Stimulated activated effector memory CD8-positive, alpha-beta T cell treated with anti-CD3 and anti-CD28 coated beads, Interleukin-12 subunit alpha, Interleukin-12 subunit beta, amount 100 ng/mL, for 72 hours (primary cell): ENCODE measurements at places on chromosomes 5 and 9.

DNA sequence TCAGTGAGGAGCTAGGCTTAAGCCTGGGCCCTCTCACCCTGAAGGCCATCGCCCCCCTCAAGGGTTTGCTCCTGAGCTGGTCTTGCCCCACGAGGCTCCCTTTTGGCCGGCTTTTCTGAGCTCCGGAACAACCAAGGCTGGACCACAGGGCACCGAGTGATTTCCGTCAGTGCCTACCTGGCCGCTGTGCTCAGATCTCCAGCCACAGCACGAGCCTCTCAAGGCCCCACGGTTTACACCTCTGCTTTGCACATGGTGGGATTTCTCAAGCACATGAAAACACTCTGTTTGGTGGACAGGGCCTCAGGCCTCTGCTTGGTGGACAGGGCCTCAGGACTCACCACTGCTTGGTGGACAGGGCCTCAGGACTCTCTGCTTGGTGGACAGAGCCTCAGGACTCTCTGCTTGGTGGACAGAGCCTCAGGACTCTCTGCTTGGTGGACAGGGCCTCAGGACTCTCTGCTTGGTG, 15.8 kb downstream of the CLPTM1L start:
- no peak for DNase-seq

- DNase-seq, result no peak
Measured at GRCh38 chr9:133506653-133507038, 18.1 kb downstream of the MYMK start.

DNA sequence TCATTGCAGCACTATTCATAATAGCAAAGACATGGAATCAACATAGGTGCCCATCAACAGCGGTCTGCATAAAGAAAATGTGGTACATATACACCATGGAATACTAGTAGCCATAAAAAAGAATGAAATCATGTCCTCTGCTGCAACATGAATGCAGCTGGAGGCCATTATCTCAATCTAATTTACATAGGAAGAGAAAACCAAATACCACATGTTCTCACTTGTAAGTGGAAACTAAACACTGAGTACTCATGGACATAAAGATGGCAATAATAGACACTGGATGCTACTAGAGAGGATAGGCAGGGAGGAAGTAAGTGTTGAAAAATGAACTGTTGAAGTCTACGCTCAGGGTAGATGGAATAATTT, 203.9 kb upstream of the CDH9 start:
- no peak for DNase-seq

DNA sequence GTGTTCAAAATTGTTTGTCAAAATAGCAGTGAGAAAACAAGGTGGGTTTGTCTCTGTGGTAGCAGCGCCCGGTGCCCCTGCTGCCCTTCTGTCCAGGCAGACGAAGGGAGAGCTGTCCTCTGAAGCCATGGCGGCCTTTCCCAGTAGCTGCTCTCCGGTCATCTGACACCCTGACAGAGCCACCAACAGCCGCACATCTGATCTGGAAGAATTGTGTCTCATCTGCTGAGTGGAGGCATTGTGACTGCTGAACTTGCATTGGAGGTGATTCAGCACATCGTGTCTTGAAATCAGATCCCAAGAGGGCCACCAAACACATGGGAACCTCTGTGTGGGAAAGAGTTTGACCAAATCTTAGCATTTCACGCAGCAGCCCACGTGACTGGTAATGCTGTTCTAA, 337.6 kb upstream of the IRX1 start:
- DNase-seq, result no peak

GRCh38 chr9:17742067-17742466, 163.2 kb downstream of the SH3GL2 start:
- DNase-seq, result no peak

GRCh38 chr5:78958672-78959445, 26.3 kb downstream of the ARSB start:
- no peak for DNase-seq

GRCh38 chr5:150014456-150014855, 13.9 kb downstream of the HMGXB3 start:
- no peak for DNase-seq

DNA sequence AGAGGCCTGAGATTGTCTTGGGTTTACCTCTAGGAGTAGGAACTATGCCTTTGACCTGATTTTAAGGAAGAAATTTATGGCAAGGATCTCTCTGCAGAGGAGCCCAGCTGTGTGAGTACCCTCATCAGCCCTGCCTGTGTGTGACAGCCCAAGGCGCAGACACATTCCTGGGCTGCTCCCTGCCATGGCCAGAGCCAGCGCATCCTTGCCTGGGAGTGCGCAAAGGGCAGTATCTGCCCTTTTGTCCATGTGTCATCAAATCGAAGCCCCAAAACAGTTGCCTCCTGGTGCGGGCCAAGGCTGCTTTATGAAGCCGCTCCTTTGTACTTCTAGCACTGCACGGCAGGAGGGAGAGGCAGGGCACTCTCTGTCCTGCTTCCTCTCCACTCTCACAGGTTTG, 51.9 kb downstream of the PRRT1B start:
- no peak for DNase-seq

DNA sequence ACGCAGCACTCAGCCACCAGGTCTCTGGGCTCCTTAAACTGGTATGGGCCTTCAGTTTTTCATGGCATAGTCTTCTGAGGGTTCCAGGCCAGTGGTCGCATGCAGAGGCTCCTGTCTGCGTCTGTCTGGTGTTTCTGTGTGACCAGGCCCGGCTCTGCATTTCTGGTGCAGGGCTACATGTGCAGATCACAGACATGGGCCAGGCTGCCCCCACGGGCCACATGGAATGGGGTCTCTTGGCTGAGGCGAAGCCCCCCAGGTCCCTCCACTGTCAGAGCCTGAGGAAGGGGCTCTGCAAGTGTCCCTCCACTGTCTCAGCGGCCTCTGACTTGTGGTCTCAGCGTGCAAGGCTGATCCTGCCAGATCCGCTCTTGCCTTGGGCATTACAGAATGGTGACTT, 15.6 kb upstream of the CARD19 start:
- no peak for DNase-seq
